ENCODE measurements at places on chromosomes 11 and 22.

GRCh38 chr11:75073459-75074190 lies 23.1 kb downstream of the OR2AT4 start:
- no peak for DNase-seq

GRCh38 chr11:109236188-109236587 lies 185.8 kb upstream of the C11orf87 start:
- no peak for DNase-seq

DNA sequence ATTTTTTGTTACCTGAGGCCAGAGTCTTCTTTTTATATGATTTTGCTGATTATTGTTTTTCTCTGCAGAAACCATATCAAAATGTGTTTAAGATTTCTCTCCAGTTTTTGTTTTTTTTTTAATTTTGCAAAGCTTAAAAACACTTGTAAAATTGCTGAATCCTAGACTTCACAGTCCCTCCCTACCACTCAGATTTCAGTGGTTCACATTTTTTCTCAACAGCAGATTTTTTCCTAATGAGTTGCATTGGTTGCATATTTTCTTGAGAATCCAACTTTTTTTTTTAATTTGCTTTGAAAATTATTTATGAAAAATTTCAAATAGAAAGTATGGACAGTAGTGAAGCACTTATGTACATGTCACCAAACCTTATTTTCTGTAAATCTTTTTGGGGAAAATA lies 5.8 kb downstream of the ARL14EP start:
- no peak for DNase-seq

DNA sequence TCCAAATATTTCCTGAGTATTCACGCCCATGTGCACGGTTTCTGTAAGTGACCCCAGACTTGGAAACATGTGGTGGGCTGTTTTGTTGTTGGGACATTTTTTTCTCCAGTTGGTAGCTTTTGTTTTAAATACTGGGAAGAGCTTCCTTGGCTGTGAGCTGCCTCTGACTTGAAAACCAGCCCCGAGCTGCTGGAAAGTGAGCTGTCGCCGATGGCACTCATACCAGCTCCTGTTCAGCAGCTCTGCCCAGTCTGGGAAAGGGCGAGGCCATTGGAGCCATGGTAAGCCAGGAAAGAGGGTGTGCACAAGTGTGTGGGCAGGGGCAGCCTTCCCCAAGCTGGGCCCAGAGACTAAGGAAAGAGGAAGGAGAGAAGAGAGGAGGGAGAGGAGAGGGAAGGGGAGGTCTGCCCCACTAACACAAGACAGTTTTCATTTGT lies 3.2 kb upstream of the FLI1 start:
- DNase-seq = no peak

- DNase-seq = no peak
Observed at GRCh38 chr11:71148716-71149115, 103.7 kb downstream of the SHANK2 start.

GRCh38 chr22:37925330-37925729 lies 19.2 kb downstream of the MICALL1 start:
- DNase-seq = no peak

DNA sequence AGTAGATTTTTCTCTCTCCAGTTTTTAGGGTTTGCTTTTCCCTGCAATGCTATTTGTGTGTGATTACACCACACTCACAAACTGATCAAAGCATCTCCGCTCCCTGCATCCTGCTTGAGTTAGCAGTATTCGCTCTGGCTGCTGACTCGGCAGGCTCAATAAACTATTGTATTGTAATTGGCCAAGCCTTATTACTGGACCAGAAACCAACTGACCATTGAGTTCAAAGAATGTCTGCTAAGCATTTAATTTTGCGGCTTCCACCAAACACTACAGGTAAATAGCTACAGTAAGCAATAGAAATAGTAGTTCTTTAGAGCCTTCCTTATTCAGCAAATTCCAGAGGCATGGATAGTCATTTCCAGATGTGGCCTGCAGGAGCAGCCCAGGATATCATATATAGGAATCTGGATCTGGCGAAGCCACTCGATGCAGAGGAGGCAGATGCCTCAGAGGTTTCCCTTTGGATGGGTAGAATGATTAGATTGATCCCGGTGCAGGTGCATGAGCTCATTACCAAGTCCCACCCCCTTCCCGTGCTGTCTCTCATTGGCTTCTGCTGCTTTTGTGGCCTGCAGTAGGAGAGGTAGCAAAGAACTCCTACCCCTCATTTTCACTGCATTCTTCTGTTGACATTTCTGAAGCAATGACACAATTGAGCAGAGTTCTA lies 77.3 kb downstream of the COMMD9 start:
- no peak for DNase-seq

- DNase-seq = no peak
Observed at GRCh38 chr11:110891411-110891810, 179.2 kb upstream of the ARHGAP20 start.

DNA sequence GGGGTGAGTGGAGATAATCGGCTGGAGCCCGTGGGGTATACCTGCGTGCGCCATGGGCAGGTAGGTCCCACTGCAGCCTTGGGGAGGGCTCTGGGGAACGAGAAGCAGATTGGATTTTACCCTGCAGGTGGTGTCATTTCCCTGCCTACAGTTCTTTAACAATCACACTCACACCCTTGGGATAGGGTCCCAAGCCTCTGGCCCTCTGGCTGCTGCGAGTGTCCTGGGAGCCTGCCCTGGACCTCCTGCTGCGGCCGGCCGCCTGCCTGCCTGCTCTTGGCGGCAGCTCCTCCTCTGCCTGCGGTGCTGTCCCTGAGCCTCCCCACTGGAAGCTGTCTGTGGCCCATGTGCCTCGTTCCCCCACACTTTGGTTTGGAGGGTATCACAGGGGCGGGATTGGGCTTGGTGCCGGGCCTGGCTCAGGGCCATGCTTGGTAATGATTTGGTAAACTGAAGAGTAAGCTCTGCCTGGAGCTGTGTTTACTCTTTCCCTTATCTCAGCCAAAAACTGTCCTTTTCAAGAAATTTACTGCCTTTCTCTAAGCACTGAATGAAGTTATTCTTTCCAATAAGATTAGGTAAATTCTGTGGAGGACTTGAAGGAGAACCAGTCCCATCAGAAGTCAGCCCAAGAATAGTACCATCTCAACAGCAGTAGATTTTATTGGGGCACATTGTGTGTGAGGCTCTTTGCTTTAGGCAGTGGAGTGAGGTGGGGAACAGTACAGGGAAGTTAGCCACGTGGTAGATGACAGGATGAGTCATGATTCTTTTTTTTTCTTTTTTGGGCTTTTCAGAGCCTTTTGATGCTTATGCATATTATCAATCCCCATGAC lies 53.7 kb downstream of the TBC1D22A start:
- DNase-seq = no peak

DNA sequence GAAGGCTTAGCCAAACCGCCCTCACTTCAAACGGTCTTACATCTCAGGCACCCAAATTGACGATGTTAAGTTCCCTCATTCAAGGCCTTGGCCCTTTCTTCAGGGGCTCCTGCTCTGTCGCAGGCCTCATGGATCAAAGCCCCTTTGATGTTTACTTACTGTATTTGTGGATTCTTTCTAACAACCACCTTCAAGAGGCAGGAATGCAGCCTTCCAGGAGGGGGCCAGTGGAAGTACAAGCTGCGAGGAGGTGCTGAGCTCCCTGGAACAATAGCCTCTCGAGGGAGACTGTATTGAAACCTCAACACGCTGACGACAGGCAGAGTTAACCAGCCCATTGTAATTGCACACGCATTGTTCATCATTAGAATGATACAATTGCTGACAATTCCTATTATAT lies 209.1 kb downstream of the ST3GAL4 start:
- no peak for DNase-seq

GRCh38 chr22:18056807-18057474 lies 20.8 kb upstream of the PEX26 start:
- DNase-seq = no peak

DNA sequence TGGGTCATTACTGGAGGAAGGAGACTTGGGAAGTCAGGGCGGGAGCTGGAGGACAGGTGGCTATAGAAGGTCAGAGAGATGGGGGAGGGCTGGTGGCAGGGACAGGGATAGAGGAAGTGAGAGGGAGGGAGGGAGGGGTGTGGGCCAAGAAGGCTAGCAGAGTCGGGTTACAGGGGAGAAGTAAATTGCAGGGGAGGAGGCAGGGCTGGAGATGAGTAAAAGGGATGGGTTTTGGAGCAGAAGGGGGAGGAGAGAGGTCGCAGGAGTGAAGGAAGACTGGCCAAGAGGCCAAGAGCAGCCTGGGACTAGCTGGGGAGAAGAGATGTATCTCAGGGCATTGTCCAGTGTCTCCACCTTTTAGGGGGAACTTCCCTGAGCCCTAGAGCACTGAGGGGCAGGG lies 33.0 kb downstream of the LRRC10B start:
- DNase-seq = no peak

GRCh38 chr22:30305906-30306626 lies 16.8 kb upstream of the CASTOR1 start:
- no peak for DNase-seq

- DNase-seq = no peak
Observed at GRCh38 chr11:118206391-118207031, 18.3 kb downstream of the JAML start.

DNA sequence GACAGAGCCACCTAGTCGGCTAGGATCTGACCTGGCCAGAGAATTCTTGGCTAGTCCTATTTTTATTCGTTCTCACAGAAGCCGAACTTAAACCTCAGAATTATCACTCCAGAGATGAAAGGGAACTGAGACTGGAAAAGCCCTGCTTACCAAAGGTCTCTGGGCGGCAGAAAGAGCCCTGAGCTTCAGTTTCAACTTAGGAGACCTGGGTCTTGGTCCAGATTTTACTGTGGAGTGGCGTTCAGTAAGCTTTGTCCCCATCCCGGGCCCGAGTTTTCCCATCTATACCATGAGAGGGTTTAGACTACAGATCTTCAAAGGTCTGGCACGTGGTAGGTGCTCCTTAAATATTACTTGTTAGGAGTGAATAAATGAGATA lies 516 bp downstream of the NEU3 start:
- no peak for DNase-seq

GRCh38 chr11:75873417-75874221 lies 58.6 kb downstream of the UVRAG start:
- DNase-seq = no peak

DNA sequence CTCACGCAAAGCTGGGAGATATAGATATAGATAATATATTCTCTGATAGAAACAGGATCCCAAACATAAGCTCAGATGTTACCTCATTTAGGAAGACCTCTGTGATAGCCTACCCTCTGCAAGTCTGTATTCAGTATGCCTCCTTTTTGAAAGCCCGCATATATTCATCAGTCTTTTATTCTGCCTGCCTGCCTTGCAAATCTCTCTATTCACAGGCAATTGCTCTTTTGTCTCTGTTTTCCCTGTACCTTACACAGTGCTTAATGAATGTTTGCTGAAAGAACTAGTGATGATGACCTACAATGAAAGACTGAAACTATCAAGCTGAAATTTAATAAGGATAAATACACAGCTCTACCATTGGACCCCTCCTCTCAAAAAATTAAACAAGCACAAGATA lies 18.4 kb downstream of the DEUP1 start:
- no peak for DNase-seq

- DNase-seq = no peak
Observed at GRCh38 chr11:120717042-120717441, 205.5 kb downstream of the GRIK4 start.

GRCh38 chr11:78633516-78634310 lies 59.0 kb upstream of the NARS2 start:
- no peak for DNase-seq

DNA sequence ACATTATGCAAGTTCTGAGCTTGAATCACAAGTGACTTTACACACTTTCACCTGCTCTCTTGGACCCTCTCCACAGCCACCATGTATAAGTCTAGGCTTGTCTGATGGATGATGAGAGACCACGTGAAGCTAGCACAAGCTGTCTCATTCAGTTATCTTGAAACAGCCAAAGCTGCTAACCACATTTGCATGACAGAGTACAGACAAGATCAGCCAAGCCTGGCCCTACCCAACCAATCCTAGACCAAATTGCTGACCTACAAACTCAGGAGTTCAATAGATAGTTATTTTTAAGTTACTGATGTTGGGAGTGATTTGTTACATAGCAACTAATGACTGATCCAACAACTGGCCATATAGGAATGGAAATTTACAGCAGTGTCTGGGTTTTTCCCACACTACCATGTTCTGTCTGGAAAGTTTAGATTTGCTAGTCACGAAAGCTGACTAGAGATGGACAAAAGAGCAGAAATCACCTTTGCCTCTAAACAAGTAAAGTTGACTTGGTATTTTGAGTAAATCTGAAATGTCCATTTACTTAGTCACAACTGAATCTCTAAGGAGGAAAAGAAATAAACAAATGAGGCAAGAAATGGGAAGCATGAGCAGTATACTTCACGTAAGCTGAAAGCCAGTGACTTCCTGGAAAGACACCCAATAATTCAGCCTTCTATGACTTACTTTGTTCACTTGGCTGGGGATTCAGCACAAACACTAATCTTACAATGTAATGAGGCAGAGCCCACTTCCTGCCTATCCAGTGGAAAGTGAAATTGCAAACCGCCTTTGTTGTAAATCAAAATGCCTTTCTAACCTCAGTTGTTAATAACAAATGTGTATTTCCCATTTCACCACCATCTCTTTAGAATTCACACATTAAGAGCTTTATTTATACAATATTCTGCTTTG lies 101.7 kb downstream of the FAM181B start:
- DNase-seq = no peak

DNA sequence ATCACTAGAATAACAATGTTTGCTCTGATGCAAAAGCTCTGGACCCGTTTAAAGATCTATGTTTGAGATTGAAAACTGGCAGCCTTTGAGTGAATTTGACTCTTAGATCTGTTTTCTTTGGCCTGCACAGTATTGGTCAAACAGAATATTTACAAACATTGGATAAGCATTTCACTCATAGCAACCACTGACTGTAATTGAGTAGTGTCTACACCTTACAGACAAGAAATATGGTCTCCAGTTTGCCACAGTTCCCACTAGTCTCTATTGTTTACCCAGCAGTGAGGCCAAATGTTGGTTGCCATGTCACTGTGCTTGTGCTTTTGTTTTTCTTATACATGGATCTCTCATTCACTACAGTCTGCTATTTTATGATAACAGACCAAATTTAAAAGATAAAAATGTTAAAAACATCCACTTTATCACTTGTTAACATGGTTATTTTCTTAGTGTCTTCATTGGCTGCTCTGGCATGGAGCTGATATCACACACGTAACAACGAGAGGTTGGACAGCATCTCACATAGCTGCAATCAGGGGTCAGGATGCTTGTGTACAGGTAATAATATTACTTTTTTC lies 12.2 kb downstream of the ANKRD42 start:
- no peak for DNase-seq

- no peak for DNase-seq
Observed at GRCh38 chr11:76747915-76748860, 35.0 kb upstream of the TSKU start.

GRCh38 chr11:554428-555226 lies 5.9 kb downstream of the LMNTD2 start:
- peak; percentile 62 for DNase-seq

Measured in stimulated activated CD4-positive, alpha-beta T cell treated with anti-CD3 and anti-CD28 coated beads, Interleukin-1b, Interleukin-23, amount 100 ng/mL, for 1 hour (primary cell).